ENCODE measurements at places on chromosomes 1 and 21. TPM values are rescaled to one million over a fixed set of nuclear protein-coding genes. Genes with fewer than 3 reads are reported as not detected.

The CAMTA1 gene
- 115 TPM for total RNA-seq

DNA sequence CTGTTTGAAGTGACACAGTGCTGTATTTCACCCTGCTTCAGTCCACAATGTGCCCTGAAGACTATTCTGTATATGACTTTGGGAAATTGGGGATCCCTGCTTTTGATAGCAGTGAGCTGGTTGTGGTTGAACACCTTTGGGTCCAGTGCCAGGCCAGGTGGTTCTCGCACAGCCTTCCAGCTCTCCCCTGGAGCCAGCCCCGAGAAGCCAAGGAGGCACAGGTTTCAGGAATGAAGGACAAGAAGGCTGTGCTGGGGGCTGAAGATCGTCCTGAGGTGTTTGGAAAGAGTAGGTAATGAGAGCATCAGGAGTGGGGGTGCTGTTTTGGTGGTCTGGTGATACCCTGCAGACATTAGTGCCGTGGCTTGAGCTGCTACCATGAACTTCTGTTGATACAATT, 131.4 kb upstream of the COL6A1 start:
- H3K4me1 ChIP-seq = peaks cover 5% of the 10 kb centered on the region
- no peak overlapping the region for H3K27ac ChIP-seq
- no peaks in the 10 kb centered on the region for H3K36me3 ChIP-seq
- no peak overlapping the region for H3K4me3 ChIP-seq
- peak; percentile 7 for DNase-seq
- no peaks in the 10 kb centered on the region for H3K27me3 ChIP-seq

- no peaks in the 10 kb centered on the region for H3K27me3 ChIP-seq
- no peaks in the 10 kb centered on the region for H3K4me1 ChIP-seq
- DNase-seq = no peak
- H3K27ac ChIP-seq = no peak overlapping the region
- H3K4me3 ChIP-seq = no peak overlapping the region
Measured at GRCh38 chr1:6645018-6645417, 20.4 kb downstream of the THAP3 start.

The KRTAP7-1 gene
- total RNA-seq = not detected

The TDRD5 gene
- 0.33 TPM for total RNA-seq

The UTS2 gene
- not detected for total RNA-seq

DNA sequence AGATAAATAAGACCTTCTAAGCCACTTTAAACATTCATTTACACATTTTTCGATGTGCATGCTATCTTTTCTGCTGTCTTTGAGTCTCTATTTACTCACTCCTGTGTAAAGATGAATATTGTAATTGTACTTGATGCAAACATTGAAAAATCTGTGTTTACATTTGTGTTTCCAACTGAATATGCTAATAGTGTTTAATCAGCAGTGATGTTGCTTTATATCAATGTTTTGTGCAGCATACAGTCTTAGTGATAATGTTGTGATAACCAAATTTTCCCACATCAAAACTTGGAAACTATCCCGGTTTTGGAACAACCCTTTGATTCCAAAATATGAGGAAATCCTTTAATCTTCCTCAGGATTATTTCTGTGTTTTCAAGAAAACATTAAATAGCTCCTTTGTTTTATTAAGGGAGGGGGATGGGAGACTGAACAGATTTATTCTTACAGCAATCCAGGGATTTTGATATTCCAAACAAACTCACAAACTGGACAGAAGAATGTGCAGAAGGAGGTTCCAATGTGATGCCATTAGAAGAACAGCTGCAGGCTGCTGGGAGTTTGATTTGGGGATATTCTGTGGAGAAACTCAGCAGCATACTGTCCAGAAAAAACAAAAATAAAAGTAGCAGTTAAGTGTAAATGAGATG, 248.0 kb downstream of the S1PR1 start:
- H3K27me3 ChIP-seq = no peaks in the 10 kb centered on the region
- no peak for DNase-seq
- H3K27ac ChIP-seq = no peak overlapping the region

DNA sequence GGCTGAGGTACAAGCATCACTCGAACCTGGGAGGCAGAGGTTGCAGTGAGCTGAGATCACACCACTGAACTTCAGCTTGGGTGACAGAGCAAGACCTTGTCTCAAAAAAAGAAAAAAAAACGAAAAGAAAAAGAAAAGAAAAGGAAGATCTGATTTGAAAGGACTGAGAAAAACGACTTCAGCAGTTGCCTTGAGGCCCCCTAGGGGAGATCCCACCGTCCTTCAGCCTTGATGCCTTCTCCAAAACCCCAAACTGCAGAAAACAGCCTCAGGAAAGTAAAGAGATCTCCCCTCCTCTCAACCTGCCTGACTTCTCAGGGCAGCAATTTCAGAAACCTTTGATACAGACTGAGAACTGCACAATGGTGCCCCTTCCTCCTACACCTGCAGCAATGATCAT, 50.9 kb upstream of the BCAR3 start:
- H3K4me3 ChIP-seq = no peak overlapping the region
- no peak overlapping the region for H3K27ac ChIP-seq
- no peaks in the 10 kb centered on the region for H3K4me1 ChIP-seq
- no peaks in the 10 kb centered on the region for H3K36me3 ChIP-seq

- H3K4me3 ChIP-seq = no peak overlapping the region
- H3K4me1 ChIP-seq = no peaks in the 10 kb centered on the region
- no peaks in the 10 kb centered on the region for H3K27me3 ChIP-seq
- DNase-seq = no peak
Measured at GRCh38 chr1:204769997-204770396, 84.5 kb upstream of the LRRN2 start.

The KCNN3 gene
- total RNA-seq = 0.83 TPM

- no peaks in the 10 kb centered on the region for H3K27me3 ChIP-seq
- H3K27ac ChIP-seq = no peak overlapping the region
- no peaks in the 10 kb centered on the region for H3K4me1 ChIP-seq
Measured at GRCh38 chr1:30335389-30335996, 387.9 kb downstream of the MATN1 start.

The SELENOF gene
- 143 TPM for total RNA-seq

DNA sequence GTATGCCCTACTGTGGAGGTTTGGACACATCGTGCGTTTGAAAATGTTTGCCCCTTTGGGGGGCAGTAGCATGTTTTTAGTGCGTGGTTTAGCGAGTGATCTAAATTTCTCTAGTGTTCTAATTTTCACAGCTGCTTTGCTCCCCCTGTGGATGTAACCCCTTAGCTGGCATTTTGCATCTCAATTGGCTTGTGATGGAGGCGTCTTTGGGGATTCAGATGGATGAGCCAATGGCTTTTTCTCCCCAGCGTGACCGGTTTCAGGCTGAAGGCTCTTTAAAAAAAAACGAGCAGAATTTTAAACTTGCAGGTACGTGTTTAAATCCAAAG, 836 bp downstream of the CDC7 start:
- H3K4me1 ChIP-seq = no peaks in the 10 kb centered on the region
- no peaks in the 10 kb centered on the region for H3K27me3 ChIP-seq
- no peak overlapping the region for H3K4me3 ChIP-seq

DNA sequence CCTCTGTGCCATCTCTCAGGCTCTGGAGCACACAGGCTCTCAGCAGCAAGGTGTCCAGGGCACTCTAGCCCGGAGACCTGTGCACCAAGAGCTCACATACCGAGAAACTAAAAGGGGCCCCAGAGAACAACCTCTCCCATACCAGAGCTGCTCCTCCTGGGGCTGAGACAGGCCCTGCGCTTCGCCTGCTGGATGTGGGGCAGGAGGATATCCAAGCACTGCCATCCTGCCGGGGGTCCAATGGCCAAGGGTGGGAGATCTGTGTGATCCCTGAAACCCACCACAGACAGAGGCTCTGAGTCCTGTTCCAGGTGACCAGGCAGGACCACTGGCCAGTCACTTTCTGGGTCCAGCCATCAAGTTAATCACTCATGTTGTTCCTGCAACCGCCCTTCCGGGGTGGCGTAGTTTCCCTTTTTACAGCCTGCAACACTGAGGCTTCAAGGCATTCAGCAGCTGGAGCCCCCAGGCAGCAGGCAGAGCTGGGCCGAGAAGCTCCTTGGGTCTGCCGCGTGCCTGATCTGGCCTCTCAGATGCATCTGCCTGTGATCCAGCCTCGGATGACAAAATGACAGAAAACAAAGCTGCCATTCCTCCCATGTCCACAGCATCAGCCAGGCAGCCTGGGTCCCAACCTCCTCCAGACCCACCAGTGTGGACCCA, 36.7 kb upstream of the ACTRT2 start:
- no peaks in the 10 kb centered on the region for H3K36me3 ChIP-seq
- H3K27ac ChIP-seq = no peak overlapping the region
- H3K4me1 ChIP-seq = no peaks in the 10 kb centered on the region
- no peak for DNase-seq
- H3K4me3 ChIP-seq = no peak overlapping the region
- no peaks in the 10 kb centered on the region for H3K27me3 ChIP-seq

The MYBPH gene
- not detected for total RNA-seq

- no peaks in the 10 kb centered on the region for H3K36me3 ChIP-seq
- H3K4me1 ChIP-seq = no peaks in the 10 kb centered on the region
- H3K27me3 ChIP-seq = no peaks in the 10 kb centered on the region
- H3K27ac ChIP-seq = no peak overlapping the region
- no peak overlapping the region for H3K4me3 ChIP-seq
- DNase-seq = no peak
Measured at GRCh38 chr1:241235256-241235897, 121.6 kb downstream of the RGS7 start.

All from H9 (cell line).